ENCODE measurements at places on chromosomes 4 and X.

GRCh38 chrX:133918361-133918771 lies 67.0 kb downstream of the GPC3 start:
- no peak for DNase-seq

DNA sequence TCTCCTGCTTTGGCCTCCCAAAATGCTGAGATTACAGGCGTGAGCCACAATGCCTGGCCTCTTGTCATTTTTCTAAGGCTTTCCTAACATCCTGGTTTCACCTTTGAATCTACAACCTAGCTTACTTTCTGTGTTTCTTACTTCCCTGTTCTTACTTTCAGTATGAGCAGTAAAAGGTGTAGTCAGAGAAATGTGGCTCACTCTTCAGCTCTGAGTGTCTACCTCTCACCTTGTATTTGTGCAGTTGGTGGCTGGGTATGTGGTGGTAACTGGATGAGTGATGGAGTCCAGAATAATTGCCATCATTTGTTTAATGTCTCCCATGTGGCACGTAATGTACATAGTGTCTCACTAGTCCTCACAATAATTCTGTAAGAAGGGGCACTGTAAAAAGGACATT lies 19.1 kb upstream of the CXCL11 start:
- no peak for DNase-seq

DNA sequence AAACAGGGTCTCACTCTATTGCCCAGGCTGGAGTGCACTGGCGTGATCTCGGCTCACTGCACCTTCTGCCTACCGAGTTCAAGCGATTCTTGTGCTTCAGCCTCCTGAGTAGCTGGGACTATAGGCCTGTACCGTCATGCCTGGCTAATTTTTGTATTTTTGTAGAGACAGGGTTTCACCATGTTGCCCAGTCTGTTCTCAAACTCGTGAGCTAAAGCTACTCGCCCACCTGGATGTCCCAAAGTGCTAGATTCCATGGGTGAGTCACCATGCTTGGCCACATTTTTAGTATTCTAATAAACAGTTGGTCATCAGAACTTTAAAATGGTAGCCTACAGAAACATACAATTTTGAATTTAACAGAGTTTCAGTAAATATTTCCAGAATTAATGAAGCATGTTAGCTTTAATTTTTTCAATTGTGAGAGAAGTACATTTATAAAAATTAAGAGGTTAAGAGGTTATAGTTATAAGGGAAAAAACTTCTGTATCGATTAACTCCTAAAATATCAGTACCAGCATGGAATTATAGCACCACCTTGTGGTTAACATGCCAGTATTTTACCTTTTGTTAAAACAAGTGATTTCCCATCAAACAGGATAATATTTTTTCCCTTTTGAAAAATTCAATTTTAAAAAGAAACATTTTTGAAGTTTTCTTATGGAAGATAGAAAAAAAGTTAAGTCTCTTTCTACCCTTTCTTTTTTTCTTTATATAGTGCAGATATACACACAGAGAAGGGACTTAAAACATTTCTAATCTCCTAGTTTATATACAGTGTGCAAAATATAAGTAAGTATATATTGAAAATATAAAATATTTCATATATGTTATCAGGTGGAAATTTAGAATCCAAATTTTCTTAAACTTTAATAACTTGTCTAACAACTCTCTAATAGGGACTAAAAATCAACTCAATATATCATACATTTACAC lies 35.4 kb downstream of the CEP44 start:
- DNase-seq: no peak

GRCh38 chr4:113548303-113548702 lies 213.2 kb downstream of the CAMK2D start:
- no peak for DNase-seq

DNA sequence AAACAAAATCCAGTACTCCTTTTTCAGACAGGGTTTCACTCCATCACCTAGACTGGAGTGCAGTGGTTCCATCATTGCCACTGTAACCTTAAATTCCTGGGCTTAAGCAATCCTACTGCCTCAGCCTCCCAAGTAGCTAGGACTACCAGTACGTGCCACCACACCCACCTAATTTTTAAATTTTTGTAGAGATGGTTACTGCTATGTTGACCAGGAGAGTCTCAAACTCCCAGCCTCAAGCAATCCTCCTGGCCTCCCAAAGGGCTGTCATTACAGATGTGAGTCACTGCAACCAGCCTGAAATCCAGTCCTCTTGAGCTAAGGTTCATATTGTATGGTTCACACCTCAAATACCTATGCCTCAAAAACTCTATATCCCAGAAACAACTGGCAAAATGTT lies 22.4 kb downstream of the ANKRD17 start:
- DNase-seq: no peak

DNA sequence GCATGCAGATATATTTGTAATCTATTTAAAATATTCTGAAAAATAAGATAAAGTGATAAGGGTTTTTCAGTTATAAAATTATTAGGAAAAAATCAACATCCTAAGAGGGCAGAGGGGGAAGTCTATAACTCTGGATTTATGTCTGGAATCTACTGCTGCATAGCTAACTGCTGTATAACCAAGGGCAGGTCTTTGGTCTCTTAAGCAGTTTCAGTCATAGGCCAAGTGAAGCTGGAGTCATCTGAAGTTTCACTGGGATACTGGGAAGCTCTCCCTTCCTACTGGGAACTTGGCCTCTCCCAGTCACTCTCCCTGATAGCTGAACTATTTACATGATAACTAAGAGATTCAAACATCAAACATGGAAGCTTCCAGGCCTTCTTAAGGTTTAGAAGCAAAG lies 1409.9 kb upstream of the PCDH7 start:
- DNase-seq: no peak
